ENCODE measurements at places on chromosomes 2 and 18.

DNA sequence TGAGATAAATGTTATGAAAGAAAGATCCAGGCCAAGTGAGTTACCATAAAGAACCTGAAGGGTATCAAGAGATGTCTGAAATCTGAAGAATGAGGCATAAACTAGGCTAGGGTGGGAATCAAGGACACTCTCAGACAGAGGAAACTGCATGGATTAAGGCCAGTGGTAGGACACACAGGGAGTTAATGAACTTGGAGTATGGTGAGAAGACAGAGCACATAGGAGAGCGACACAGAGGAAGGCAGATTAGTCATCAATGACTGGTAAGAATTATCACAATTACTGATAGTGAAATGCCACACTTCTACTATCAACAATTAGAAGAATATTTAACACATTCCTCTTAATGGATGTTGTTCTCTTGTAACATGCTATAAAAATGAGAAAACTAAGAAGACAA, 76.9 kb downstream of the TTC21B start:
- DNase-seq, result no peak

DNA sequence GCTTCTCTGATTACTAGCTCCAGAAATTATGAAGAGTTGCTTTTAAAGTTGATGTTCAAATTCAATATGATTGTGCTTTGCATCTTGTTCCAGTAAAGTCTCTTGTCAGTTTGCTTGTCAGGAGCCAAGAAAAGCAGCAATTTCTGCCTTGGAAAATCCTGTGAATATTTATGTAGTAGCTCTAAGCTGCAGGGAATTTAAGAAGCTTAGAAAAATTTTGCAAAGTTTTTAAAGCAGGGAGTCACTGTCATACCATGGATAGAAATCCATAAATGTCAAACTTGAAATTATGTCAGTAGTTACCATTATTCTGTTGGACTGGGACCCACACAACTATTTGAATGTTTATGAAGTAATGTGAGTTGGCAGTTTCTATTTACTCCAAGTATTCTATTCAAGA, 169.3 kb downstream of the TMEM200C start:
- DNase-seq, result no peak

GRCh38 chr2:121356058-121356640, 71.1 kb upstream of the TFCP2L1 start:
- no peak for DNase-seq

- no peak for DNase-seq
Measured at GRCh38 chr2:45545943-45546342, 65.1 kb downstream of the SRBD1 start.

DNA sequence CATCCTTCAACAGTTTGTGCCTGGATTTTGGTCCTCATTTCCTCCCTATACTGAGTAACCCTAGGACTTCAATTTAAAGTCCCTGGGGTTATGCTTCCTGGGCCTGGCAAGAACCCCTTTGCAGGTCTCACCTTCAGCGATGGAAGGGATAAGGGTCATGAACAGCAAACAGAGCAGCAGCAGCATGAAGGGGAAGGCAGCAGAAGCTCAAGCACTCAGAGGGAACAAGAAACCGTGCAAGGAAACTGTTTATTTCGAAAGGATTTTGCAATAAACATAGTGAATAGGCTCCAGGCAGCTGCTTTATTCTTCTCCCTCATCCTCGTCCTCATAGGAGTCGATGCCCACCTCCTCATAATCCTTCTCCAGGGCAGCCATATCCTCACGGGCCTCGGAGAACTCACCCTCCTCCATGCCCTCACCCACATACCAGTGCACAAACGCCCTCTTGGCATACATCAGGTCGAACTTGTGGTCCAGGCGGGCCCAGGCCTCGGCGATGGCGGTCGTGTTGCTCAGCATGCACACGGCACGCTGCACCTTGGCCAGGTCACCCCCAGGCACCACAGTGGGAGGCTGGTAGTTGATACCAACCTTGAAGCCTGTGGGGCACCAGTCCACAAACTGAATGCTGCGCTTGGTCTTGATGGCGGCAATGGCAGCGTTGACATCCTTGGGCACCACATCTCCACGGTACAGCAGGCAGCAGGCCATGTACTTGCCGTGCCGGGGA, 2.8 kb upstream of the TUBA4B start:
- DNase-seq, result no peak

DNA sequence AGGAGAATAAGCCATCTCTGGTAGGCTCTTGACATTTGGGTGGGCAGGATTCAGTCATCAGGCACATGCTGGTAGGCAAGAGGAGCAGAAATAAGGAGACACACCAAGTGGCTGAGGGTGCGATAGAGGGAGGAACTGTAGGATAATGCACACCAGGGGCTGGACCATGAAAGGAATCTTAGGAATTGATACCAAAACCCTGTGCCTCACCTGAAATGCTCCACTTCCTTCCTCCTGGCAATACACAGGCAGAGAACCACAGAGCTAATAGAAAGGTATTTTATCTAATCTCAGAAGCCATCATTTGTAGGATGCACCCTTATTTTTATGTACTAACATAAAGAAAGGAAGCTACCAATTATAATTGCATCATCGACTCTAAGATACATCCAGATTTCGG, 4.4 kb upstream of the CYP1B1 start:
- no peak for DNase-seq

DNA sequence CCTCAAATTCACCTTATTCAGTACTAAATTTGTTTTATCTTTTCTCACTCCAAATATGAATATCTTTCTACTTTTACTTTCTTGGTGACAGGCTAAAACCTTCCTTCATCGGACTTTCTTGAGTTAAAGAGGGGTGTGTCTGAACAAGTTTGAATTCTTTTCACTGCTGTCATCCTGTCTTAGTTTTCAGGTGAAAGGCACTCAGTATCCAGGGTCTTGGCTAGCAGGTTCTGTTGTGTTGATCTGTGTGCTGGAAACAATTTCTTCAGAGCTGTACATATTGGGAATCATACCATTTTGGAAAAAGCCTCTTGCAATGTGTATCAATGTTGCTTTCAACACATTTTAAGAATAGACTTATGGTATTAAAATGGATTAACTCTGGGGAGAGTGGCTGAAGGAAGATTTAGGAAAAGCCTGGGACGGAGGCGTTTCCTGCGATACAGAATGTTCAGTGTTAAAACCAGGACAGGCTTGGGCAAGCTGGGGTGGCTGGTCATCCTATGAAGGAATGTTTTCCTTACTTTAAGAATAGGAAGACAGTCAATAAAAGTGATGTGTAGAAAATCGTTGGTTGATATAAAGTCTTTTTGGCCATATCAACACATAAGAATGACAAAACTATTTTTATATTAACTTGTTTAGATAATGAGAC, 350.7 kb upstream of the SPRED2 start:
- no peak for DNase-seq

- no peak for DNase-seq
Measured at GRCh38 chr18:44878335-44878734, 197.6 kb downstream of the SETBP1 start.

GRCh38 chr2:168184681-168185513, 62.5 kb downstream of the STK39 start:
- DNase-seq, result no peak

GRCh38 chr2:64344999-64345576, 108.9 kb upstream of the LGALSL start:
- DNase-seq, result no peak

- no peak for DNase-seq
Measured at GRCh38 chr2:114046866-114047435, 157.1 kb downstream of the ACTR3 start.

DNA sequence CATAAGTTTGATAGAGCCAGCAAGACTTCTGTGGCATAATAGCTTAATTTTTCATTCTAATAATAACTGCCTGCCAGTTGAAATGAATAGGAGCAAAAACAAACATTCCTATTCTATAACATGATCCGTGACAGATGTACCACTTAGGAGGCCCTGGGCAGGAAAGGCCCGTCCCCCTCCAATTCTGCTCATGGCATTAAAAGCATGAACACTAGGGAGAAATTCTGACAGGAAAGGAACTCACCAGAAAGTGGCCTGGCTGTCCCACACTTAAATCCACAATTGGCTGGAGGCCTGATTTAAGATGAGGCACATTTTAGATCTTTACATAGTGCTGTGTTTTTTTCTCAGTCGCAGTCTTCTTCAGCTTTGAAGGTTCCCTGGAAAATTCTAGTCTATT, 261.9 kb upstream of the ETAA1 start:
- DNase-seq, result no peak

DNA sequence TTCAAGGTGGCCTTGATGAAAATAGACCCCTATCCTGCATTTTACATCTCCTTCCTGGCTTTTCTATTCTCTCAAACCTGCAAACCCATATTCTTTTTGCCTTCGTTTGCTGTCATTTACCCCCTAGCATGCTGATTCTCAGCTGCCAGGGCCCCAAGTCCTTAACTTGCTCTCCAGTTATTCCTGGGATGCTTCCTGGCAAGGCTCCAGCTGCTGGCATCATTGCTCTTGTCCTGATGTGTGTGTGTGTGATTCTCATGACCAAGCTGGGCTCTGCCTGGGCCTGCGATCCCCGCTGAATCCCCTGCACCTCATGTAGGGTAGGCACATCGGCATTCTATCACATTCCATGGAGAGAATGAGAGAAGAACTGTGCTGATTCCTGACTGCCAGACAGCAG, 11.9 kb downstream of the NPAS2 start:
- DNase-seq, result no peak

DNA sequence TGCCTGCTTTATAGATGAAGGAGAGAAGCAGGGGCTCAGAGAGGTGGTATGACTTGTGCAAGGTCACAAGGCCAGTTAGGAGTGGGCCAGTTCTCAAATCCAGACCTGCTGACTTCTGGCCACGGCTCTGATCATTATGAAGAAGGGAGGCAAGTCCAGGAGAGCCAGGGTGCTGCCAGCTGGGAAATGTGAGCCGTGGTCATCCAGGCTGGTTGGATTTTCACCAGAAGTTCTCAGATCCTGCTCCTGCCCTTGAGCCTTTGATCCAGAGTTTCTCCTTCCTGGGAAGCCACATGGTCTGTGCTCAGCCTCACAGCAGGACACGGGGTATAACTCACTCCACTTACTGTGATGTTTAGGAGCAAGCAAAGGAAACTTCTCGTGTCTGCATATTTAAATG, 239.9 kb downstream of the KLHL29 start:
- DNase-seq, result no peak

GRCh38 chr2:52145005-52145404, 1113.1 kb upstream of the NRXN1 start:
- DNase-seq, result no peak

DNA sequence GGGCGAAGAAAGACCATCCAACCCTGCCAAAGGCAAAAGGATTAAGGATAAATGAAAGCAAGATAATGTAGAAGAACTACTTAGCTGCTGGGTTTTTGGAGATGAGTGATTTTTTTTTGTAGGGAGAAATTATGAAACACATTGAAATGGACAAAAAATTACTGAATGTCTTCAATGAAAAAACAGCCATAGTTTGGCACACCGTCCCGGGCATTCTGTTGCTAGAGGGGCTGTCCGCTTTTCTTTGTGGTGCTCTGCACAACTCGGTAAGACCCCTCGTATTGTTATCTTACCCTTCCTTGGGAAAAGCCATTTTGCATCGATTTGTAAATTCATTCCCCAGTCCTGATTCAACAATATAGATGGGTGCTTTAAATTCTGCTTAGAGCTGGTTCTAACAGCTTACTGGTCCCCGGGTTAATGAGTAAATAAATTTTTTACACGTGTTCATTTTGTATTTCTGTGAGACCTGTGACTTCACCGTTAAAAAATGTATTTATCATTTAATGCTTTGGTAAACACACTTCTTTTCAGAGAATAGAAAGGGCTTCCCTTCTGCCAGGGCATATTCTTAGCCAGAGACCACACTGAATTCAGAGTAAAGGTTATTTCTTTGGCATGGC, 912 bp upstream of the LAPTM4A start:
- no peak for DNase-seq

- DNase-seq, result no peak
Measured at GRCh38 chr2:159402790-159403189, 116.3 kb upstream of the WDSUB1 start.

GRCh38 chr2:107072150-107072940, 186.4 kb upstream of the ST6GAL2 start:
- DNase-seq, result no peak

GRCh38 chr18:6486313-6486712, 71.6 kb upstream of the L3MBTL4 start:
- no peak for DNase-seq

GRCh38 chr2:212984129-212984528, 167.3 kb downstream of the IKZF2 start:
- no peak for DNase-seq

DNA sequence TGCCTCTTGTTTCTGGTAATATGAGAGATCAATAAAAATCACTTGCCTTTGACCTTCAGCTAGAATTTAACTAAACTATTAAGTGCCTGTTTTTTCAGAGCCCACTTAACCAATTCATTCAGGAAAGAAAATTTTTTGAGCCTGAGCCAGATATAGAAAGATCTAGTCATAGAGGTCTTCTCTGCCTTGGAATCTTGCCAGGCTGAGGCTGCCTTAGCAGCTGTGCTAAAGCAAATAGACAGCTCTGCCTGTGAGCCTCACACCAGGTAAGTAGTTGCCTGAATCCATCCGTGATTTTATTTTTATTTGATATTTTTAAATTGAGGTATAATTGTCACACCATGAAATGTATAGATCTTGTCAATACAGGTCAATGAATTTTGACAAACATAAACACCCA, 27.4 kb downstream of the EVX2 start:
- no peak for DNase-seq

- no peak for DNase-seq
Measured at GRCh38 chr2:105928563-105928962, 183.9 kb downstream of the NCK2 start.

DNA sequence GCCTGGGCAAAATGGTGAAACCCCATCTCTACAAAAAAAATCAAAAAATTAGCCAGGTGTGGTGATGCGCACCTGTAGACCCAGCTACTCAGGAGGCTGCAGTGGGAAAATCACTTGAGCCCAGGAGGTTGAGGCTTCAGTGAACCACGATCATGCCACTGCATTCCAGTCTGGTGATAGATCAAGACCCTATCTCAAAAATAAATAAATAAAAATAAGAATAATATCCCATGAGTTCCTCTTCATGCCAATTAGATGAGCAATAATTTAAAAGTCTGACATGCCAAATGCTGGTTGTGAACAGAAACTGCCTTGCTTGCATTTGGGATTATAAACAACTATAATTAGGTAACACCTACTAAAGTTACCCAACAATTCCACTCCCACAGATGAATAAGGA, 22.1 kb upstream of the ANKRD44 start:
- no peak for DNase-seq

GRCh38 chr18:42426496-42427015, 471.5 kb downstream of the PIK3C3 start:
- no peak for DNase-seq

DNA sequence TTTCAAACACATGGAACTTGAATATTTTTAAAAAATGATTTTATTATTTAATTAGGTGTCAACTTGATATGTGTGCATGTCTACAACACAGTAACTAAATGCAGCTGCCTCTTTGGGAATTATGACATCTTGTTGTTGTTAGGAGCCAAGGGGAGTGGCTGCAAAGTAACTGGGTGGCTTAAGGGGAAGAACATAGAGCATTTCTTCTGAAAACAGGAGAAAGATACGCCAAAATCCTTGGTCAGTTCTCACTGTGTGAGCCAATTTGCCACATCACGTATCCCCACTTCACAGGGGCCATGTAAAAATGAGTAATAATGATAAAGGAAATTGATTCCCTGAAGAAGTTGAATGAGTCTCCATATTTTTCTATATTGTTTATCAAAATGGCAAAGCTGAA, 309.8 kb upstream of the COL3A1 start:
- no peak for DNase-seq
